ENCODE measurements at places on chromosomes 6 and 20.

GRCh38 chr6:143394389-143394788 lies 56.1 kb downstream of the ADAT2 start:
- DNase-seq, result no peak

DNA sequence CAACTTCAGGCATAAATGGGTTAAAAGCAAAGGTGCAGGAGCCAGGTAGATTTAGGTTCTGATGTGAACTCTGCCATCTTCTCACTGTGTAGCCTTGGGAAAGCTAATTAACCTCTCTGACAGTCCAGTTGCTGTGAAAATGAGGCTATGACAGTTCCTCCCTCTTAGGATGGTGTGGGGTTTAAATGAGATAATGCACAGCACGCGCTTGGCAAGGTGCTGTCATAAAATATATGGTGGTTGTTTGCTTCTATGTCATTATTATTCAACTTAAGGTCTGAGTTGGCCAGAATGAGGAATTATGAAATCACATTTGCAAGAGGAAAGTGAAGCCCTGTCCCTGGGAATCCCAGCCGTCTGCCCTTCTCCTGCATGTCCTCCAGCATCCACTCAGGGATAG lies 15.5 kb upstream of the BCAS1 start:
- no peak for DNase-seq

GRCh38 chr6:142441716-142442115 lies 139.9 kb downstream of the ADGRG6 start:
- DNase-seq, result no peak

GRCh38 chr20:63533871-63534393 lies 3.2 kb downstream of the PTK6 start:
- no peak for DNase-seq

GRCh38 chr20:64148581-64148980 lies 15.7 kb upstream of the MYT1 start:
- no peak for DNase-seq

GRCh38 chr6:110564703-110565421 lies 88.4 kb upstream of the SLC22A16 start:
- DNase-seq, result no peak

- no peak for DNase-seq
Measured at GRCh38 chr6:112911959-112912358, 564.8 kb downstream of the RFPL4B start.

GRCh38 chr20:34201531-34201930 lies 39.7 kb upstream of the ASIP start:
- DNase-seq, result no peak

- DNase-seq, result no peak
Measured at GRCh38 chr20:61760321-61760720, 305.4 kb downstream of the TAF4 start.

DNA sequence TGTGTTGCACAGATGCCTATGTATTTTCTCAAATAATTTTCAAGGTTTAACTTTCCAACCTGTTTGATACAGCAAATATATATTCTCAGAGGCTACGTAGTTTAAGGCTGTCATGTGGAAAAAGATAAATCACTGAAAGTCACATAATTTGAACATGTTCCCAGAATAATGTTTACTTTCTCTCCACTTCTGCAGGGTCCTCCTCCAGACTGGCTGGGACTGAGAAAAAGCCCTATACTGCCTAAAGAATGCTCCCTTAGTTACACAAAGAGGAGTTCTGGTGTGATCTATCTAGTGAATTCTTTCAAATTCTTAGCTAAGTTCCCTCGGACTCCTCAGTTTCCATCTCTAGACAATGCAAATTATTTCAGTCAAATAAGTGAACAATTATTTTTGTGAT lies 411.0 kb downstream of the C6orf118 start:
- no peak for DNase-seq

DNA sequence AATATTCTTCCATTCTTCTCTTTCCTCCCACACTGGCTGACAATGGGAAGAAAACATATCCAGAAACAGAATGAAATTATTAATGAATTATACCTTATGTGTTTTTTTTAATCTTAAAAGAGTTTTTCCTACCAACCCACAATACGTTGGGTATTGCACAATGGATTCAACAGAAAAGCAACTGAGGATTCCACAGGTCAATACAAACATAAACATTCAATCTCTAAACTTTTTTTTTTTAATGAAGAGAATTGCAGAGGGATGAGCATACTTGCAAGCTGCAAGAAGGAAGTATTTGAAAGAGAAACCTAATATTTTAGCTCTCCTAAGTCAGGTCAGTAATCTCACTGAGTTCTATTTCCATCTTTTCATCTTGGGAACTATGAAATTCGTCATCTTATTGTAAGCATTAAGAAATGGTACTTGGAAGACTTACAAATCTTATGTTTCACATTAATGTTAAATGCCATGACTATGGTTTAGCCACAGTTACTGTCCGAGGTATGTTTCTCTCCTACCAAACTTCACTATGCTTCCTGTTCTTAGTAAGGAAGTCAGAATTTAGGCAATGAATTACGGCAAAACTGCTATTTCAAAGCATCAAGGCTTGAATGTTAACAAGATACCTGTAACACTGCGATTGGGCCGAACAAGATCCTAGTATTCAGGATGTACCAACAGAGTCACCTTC lies 100.8 kb downstream of the HIVEP2 start:
- DNase-seq, result no peak

GRCh38 chr6:46012834-46013233 lies 2.8 kb downstream of the CLIC5 start:
- no peak for DNase-seq

GRCh38 chr6:146211646-146212045 lies 182.8 kb downstream of the GRM1 start:
- DNase-seq, result no peak

DNA sequence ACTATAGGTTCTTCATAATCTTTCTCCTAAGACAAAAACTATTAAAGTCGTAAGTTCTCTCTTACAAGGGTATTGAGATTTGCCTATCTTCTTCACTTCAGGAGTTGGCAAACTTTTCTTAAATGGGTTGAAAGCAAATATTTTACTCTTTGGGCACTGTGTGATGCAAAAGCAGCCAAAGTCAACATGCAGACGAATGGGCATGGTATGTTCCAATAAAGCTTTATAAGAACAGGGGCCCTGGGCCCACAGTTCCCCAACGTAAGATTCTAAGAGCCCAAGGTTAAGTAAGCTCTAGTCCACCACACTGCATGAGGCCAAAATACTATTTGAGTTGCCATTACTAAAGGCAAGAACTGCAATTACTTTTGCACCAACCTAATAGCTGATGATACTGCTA lies 11.5 kb downstream of the CD164 start:
- DNase-seq, result no peak

DNA sequence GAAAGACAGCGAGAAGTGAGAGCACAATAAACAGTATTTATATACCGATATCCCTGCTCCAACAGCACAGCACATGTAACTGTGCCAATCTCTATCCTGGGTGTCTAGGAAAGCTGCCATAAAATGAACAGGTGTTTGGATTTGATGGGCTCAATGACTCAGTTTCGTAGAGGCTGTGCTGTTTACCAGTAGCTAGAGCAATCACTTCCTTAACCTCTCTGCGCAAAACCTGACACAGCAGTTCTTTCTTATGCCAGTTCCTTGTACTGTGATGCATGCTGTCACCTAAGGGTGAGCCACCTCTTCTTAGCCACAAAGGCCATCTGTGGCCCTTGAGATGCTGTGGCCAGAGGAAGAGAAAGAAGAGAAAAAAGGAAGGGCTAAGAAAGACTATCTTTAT lies 59.3 kb downstream of the SHPRH start:
- DNase-seq, result no peak

- DNase-seq, result no peak
Measured at GRCh38 chr6:111865909-111866546, 7.2 kb downstream of the FYN start.

DNA sequence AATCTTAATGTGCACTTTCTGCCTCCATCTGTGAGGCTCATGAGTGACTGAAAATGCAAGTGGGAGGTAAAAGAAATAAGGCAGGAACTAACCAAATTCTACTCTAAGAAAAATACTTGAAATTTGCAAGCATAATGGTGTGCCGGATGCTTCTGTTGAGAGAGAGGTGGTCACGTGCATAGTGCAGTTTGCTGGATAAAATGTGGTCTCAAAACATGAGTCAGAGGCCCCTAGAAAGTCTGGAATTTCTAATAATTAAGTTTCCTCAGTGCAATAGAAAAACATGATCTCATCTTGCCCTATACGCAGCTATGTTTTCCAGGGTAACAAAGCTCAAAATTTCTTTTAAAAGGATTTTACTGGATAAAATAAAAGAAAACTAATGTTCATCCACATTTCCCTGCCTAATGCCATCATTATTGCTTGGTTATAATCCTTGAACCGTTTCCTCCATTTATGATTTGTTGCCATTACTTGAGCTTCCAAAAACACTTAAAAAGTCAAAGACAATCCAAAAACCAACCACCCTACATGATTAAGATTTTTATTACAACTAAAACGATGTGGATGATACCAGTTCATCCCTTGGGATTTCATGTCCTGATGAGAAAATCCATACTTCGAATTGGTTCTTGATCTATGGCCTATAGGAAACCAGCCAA lies 351.7 kb upstream of the ARID1B start:
- DNase-seq, result no peak

GRCh38 chr6:42179945-42180313 lies 6.8 kb downstream of the GUCA1A start:
- DNase-seq, result peak; percentile 8

GRCh38 chr6:30889921-30890645 lies 5.8 kb downstream of the DDR1 start:
- no peak for DNase-seq

- no peak for DNase-seq
Measured at GRCh38 chr20:52217689-52218395, 26.3 kb upstream of the ZFP64 start.

- no peak for DNase-seq
Measured at GRCh38 chr20:61636531-61637116, 384.6 kb downstream of the CDH4 start.

All from stimulated activated CD4-positive, alpha-beta T cell treated with anti-CD3 and anti-CD28 coated beads, Interleukin-2, amount 100 ng/mL, for 24 hours (primary cell).